GM23338 (cell line): ENCODE measurements at places on chromosomes 6 and 20.
A peak's percentile ranks its signal among the peaks of the same experiment; 100 is the strongest.

GRCh38 chr6:90068264-90068663, 174.0 kb downstream of the GJA10 start:
- no peak for DNase-seq

DNA sequence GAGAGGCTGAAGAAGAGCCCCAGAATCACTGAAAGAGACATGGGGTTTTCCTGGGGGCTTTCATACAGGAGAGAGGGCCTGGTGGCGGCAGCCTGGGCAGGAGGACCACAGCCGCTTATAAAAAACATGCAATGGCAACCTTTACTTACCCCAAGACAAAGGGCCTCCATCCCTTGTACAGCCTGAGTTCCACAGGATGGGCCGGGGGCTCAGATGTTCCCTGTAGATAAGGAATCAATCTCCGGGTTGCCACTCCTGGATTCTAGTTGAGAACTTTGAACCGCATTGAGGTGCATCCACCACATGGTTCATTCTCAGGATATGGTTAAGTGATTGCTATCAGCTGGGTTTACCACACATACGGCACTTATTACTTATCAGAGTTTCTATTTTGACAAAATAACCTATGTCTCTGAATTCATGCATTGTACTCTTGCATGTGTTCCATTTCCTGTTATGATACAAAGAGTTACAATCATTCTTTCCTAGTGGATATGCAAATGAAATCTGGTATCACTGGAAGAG, 677.6 kb downstream of the KIF16B start:
- DNase-seq = no peak

- no peak for DNase-seq
Measured at GRCh38 chr20:36929290-36929689, 22.2 kb downstream of the SAMHD1 start.

GRCh38 chr20:48070991-48071652, 285.8 kb upstream of the SULF2 start:
- DNase-seq = no peak

GRCh38 chr20:44264287-44264686, 17.2 kb downstream of the GDAP1L1 start:
- DNase-seq = peak; percentile 31

GRCh38 chr6:153160221-153160620, 29.1 kb upstream of the RGS17 start:
- no peak for DNase-seq

DNA sequence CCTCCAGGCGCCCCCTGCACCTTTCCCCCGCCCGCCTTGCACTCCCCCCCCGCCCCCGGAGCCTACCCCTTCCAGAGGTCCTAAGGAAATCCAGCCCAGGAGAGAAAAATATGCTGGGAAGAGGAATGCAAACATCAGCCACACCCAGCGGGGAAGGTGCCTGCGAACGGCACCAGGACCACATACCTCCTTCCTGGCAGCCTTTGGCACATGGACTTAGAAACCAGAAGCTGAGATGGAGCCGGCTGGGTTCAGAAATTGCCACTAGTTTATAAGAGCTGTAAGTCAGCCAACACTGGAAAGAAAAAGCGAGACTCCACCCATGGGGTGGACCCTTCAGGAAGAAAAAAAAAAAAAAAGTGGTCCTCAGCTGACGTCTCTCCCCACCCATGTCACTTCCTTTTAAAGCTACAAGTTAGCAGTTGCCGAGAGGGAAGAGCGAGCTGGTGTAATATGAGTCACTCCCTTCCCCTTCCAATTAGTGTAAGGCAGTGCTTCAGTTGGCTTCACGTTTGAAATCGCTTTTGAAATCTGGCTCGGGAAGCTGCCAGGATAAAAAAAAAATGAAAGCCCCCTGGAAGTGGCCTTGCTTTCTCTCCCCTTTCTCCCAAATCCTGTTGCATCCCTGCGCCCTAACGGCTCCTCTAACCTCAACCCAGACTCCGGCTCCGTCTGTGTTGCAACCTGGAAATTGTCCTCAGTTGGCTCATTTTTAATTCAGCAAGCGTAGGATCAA, at the start of gene AGPAT4:
Gene AGPAT4 (minus strand): TSS at position 310 of the 736 bp plus-strand sequence. CDS start 41,848 bp downstream, outside the sequence.
- DNase-seq = peak; percentile 95

- no peak for DNase-seq
Measured at GRCh38 chr20:18197382-18198070, 59.9 kb downstream of the KAT14 start.

GRCh38 chr6:45718871-45719270, 296.8 kb downstream of the CLIC5 start:
- no peak for DNase-seq

DNA sequence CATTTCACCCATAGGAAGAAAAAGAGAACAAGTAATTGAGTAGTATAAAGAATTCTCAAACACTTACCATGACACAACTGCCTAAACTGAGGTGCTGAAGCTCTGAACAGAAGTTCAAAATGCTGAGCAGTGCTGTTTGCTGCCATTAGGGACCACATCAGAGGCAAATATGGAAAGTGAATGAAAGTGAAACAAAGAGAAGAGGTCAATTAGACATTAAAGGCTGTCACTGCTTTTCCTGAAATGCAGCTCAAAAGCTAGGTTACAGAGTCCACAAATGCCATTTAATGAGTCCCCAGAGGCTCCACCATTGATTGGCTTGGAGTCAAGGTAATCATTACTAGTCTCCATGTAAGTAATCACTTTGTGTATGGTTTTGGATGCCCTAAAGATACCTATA, 46.1 kb downstream of the POU3F2 start:
- no peak for DNase-seq

DNA sequence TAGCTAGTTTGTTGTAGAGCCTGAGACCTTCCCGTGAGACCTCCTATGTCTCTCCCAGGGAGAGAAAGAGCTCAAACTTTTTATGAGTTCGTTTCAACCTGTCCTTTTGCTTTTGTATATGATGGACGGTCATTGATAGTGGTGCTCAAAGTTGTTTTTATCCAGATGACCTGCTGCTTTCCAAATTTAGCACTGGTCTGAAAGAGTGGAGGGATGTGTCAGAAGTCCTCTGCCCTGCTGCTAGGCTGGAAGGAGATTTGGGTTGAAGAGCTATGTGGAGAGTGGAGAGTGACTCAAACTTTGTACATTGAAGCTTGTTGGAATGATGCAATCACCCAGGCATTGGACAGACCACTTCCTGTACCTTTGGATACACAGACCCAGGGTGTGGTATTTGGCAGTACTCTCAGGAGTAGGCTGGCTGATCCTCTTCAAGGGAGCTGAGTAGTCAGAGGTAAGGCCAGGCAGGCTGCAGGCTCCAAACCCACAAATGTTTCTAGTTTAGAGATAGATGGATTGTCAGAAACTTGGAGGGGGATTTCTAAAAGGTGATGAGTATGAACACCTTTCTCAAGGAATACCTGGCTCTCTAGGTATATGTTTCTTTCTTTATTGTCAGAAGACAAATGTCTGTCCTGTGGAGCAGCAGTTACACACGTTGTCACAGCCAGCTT, 49.4 kb upstream of the RREB1 start:
- no peak for DNase-seq

GRCh38 chr6:136992113-136992512, 52.7 kb downstream of the IL20RA start:
- DNase-seq = no peak
